ENCODE measurements at places on chromosomes 2 and 18.

DNA sequence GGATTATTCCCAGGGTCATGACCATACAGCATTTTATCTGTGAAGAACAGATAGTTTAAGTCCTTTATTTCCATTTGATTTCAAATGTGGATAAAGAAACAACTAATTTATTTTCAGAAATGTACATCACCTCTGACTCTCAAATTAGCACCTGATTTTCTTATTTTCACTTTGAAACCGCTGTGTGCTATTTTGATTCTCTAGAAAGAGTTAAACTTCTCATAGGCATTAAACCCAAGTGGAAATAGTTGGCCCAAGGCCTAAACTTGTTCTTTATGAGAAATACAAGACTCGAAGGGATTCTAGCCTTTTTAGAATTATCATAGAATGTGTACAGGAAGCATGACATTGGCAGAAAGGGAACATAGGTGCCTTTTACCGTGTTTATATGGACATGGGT lies 41.5 kb upstream of the LTBP1 start:
- no peak for DNase-seq

DNA sequence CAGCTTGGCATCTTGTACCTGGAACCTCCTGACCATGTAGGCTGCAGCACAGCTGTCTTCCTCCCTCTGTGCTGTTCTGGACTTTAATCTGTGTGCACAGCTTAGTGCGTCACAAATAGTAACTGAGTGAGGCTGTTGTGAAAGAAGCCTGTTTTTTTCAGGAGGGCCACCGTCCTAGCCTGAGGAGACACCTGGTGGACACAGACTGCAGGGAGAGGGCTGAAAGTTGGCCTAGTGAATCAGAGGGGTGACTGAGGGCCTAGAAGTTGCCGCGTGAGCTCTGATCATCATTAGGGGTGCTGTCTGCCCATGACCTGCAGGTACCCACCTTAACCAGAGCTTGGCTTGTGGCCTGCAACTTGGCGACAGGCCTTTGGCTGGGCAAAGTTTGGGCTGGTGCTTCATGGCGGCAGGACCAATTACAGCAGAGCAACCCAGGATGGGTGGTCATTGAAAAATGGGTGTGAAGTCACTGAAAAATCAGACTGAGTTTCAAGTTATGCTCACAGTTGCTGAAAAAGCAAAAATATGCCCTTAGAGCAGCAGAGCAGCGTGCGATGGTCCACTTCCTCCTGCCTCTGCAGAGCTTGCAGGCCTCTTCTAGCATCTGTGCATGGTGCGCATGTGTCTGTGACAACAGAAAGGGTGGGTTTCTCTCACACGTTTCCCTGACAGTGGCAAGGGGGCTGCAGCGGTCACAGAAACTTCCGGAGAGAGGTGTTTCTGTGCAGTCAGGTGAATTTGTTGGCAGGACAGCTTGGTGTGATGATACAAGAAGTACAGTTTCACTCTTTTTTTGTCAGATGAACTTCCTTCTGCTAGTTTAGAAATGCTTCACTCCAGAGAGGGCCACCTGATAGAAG lies 9.6 kb downstream of the GDF7 start:
- no peak for DNase-seq

DNA sequence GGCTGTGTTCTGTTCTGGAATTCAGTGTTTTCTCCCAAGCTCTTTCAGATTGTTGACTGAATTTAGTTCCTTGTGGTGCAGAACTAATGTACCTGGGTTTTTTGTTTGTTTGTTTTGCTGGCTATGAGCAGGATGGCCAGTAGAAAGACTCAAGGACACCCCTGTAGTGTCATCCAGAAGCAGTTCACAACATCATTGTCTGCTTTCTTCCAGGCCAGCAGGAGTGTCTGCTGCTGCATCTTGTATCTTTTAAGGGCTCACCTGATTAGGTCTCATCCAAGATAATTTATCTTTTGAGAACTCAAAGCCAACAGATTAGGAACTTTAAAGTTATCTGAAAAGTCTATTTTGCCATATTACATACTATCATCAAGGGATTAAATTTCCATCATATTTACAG lies 318.5 kb upstream of the MC4R start:
- no peak for DNase-seq

- no peak for DNase-seq
These were observed 61.3 kb downstream of the LONRF2 start for GRCh38 chr2:100260712-100261620.

- no peak for DNase-seq
These were observed 23.7 kb downstream of the ZNF142 start for GRCh38 chr2:218635719-218636118.

DNA sequence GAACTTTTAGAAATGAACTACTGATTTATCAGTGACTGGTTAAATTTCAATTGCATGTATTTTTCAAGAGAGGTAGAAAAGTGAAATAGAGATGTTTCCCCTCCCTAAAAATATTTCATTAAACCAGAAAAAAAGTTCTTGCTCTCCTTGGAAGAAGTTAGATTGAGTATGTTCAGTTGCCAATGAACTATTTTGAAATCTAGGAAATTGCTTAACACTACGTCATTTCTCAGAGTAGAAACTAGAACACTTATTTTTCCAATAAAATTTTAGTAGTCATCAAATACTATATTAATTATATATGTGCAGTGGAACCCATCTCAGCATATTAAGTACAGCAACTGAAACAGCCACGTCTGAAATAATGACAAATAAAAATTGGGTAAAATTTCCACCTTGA lies 51.8 kb upstream of the STAT1 start:
- no peak for DNase-seq
